ENCODE measurements at places on chromosomes 2 and 18. TPM values are rescaled to one million over a fixed set of nuclear protein-coding genes. Genes with fewer than 3 reads are reported as not detected.
A peak's percentile ranks its signal among the peaks of the same experiment; 100 is the strongest.

GRCh38 chr2:55415300-55415699, 4.4 kb downstream of the CCDC88A start:
- DNase-seq = no peak

GRCh38 chr2:25310965-25311864, 30.5 kb downstream of the DNMT3A start:
- DNase-seq = peak; percentile 88

GRCh38 chr2:86298411-86299390, 38.7 kb downstream of the REEP1 start:
- DNase-seq = no peak

- DNase-seq = no peak
These were observed 29.9 kb downstream of the PELI1 start for GRCh38 chr2:64114063-64114911.

DNA sequence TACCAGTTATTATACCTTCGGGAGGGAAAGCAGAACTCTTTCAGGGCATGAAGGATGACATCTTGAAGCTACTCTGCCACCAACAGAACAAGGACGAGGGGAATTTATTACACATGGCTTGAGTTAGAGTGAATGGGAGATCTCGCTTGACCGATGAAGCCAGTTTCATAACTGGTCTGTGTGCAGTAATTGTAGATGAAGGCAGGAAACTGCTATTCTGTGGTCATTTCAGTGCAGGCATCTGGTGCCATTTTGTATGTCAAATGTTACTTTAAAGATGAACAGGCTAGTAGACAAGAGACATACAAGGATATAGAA, 20.5 kb downstream of the GREB1 start:
- no peak for DNase-seq

DNA sequence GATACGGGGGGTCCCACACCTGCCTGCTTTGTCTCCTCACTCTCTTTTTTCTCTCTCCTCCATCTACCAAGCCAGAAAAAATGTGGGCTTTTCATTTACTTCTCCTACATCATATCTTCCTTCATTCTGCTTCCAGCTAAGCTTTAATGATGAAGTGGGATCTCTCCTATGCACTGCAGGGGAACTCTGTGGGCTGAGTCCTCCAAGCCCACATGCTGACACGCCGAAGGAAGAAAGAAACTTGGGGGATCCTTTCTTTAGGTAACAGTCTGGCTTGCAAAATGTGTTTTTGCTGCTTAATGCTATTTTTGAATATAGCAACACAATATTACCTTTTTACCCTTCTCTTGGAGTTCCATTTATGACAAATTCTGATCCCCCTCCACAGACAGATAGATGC, 33.6 kb upstream of the YWHAQ start:
- no peak for DNase-seq

The BOLL gene
- not detected for total RNA-seq

The CD226 gene
- total RNA-seq = 0.92 TPM
